ENCODE measurements at places on chromosomes 2 and 18. TPM values are rescaled to one million over a fixed set of nuclear protein-coding genes. Genes with fewer than 3 reads are reported as not detected.

- no peak for DNase-seq
Observed at GRCh38 chr2:215417400-215417951, 18.4 kb downstream of the FN1 start.

GRCh38 chr2:230575642-230576324 is 136.9 kb upstream of the CAB39 start:
- DNase-seq: no peak

DNA sequence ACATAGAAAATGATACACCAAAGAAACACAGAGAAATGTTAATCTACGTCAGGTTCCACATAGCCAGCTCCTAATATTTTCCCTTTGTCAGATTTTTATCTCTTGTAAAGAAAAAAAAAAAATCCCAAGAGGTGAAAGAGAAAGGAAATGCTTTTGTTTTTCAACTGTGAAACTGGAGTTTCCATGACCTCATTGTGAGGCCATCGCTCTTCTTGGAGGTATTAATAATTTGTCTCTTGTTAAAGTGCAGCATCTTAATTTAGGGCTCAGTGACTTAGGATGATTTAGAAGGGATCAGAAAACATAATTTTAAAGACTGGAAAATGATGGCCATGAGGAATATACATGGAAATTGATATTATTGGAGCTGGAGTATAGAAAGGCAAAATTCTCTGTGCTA is 21.7 kb downstream of the ARHGAP28 start:
- no peak for DNase-seq

- DNase-seq: no peak
Observed at GRCh38 chr2:37284381-37284780, 40.3 kb downstream of the PRKD3 start.

DNA sequence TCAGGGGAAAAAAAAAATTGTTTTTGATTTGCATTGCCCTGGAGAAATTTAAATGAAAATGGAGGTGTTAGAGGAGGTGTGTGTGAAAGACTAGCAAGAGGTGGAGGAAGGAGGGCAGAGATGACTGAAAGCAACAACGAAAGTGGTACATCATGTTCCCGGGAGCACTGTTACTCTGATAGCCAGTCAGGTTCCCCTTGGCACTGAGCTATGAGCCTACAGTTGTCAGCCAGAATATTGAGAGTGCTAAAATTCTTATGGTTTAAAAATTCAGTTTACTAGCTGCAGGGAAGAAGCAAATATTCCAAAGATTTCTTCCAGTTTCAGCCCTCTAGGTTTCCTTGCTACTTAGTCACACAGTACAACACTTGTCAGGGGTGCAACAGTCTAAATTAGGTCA is 366.7 kb upstream of the DLGAP1 start:
- DNase-seq: no peak

DNA sequence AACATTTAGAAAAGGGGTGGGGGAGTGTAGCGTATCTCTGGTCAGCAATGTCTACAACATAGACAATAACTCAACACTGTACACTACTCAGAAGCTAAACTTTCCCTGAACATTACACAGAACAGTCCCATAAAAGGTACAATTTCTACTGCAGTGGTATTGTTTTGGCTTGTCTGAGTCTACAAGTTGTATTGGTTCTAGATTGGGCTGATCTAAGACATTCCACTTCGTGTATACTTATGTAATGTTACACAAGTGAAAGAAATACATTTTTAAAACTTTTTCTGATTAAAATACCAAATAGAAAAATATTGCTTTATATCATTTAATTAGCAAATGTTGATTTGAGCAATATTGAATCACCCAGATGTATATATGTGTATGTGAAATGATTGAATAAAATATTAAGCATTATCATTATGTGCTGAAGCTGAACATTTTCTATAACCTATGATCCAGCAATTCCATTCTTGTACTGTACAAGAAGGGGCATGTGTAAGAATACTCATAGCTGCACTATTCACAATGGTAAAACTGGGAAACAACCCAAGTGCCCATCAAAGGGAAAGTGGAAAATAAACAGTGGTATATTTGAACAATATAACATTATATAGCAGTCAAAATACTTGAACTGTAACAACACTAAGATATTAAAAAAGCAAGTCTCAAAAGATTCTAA is 52.4 kb downstream of the VSNL1 start:
- no peak for DNase-seq

DNA sequence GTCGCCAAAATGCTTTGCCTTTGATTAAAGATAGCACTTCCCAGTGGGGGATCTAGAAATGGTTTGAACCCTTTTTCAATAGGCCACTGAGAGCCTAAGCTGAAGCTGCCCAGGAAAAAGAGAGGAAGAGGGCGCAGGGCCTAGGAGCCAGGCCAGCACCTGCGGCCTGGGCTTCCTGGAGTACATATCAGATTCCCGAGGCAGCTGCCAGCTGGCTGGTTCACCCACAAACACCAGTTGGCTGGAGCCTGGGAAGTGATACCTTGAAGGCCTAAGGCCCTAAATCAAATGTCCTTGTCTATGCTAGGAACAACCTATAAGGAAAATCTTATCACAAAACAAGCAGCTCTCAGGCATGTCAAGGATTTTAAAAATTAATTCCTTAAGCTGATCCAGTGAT is 37.1 kb downstream of the ANKRD44 start:
- DNase-seq: no peak

DNA sequence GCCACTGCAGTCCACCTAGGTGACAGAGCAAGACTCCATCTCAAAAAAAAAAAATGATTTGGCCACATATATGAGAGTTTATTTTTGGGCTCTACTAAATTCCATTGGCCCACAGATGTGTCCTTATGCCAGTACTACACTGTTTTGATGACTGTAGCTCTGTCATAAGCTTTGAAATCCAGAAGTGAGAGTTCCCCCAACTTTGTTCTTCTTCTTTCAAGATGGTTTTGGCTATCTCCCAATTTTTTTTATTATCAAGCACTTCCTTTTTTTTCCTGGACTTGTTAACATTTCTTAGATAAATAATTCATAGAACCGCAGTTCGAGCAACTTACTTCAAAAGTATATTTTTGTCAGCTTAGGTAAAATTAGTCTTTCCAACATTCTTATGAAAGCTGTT is 96.9 kb downstream of the TSHZ1 start:
- no peak for DNase-seq

DNA sequence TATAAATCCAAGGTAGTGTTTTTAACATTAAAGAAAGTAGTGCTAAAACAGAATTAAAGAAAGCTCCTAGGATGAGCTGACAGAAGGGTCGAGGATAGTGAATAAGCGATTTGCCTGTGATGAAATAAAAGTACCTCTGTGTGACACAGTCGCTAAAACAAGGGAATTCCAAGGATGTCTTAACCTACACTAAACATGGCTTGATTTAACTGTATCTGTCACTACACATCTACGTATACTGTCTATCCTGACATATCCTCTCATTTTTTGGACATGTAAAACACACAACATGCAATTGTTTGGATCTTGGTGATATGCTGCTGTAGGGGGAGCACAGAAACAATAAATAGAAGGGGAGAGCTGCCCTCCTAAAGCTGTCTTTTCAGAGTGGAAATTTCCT is 580.8 kb upstream of the SLC8A1 start:
- DNase-seq: no peak

IAH1 gene
- 25.3 TPM for total RNA-seq

DNA sequence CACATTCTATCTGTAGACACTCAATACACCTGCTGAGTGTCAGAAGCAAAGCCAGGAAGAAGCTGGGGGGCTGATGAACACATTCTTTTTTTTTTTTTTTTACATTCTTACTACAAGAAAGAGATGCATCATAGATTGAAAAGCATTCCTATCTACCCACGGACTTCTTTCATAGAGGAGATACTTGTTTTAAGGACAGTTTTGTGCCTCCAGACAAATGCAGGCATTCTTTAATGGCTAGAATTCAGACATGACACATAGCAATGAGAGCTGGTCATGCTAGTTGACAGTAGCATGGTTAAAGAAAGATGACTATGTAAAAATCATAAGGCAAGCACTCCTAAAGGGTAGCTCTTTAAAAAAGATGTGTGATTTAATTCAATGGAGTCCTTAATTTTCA is 110.2 kb downstream of the EPHA4 start:
- DNase-seq: no peak

DNA sequence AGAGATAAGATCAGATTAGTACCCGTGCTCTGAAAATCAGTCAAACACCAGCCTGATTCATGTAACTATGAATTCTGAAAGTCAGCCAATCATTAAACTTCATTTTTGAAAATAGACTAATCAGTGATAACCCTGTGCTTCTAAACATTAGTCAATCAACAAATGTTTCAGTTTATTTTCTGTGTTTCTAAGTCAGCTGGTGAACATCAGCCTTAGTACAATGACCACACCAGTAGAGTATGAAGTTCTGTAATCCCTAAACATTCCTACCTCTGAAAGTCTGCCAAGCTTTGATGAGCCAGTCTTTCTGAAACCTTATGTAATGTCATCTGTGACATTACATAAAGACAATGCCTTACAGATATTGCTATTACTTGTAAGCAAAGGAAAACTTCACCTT is 807.4 kb upstream of the CRIM1 start:
- no peak for DNase-seq

- DNase-seq: no peak
Observed at GRCh38 chr2:241584436-241584835, 25.9 kb downstream of the BOK start.

EMILIN1 gene
- 5.1 TPM for total RNA-seq

GRCh38 chr2:74577448-74577847 is 22.9 kb downstream of the DOK1 start:
- DNase-seq: no peak

DNA sequence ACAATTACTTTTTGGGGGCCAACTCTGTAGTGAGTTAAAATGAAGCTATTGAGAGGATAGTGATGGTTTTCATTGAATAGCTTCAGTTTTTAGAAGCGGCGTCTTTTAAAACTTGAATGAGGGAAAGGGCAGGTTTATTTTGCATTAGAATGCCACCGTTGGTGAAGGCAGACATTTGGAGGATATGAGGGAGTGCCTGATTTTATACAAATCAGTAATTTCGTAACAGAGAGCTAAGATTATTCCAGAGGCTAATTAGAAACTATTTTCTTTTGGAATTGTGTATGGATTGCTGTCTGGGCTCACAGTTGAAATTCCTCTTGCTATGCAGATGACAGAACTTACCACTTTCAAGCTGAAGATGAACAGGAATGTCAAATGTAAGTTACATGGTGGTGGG is 67.6 kb downstream of the ITGB1BP1 start:
- DNase-seq: no peak

Measured in H7 (cell line).